Activated CD4-positive, alpha-beta T cell treated with anti-CD3 and anti-CD28 coated beads, Interleukin-2, amount 10 ng/mL, durations not matched to agents 24 days and 14 days (primary cell): ENCODE measurements at places on chromosomes 6 and 20.

DNA sequence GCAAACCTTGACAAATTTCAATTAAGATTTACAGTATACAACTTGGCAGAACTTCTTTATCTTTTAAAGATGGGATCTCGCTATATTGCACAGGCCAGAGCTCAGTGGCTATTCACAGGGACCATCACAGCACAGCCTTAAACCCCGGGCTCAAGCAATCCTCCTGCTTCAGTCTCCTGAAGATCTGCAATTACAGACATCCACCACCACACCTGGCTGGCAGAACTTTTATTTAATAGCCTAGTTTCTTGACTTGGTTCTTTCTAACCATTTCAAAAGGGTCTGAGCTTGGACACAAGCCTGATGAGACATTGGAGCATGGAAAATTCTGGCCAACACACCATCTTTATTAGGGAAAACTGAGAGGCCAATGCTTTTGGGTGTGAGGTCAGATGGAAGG, 151.6 kb upstream of the KCNG1 start:
- no peak for DNase-seq

GRCh38 chr6:147407571-147407970, 100.9 kb upstream of the SAMD5 start:
- no peak for DNase-seq

DNA sequence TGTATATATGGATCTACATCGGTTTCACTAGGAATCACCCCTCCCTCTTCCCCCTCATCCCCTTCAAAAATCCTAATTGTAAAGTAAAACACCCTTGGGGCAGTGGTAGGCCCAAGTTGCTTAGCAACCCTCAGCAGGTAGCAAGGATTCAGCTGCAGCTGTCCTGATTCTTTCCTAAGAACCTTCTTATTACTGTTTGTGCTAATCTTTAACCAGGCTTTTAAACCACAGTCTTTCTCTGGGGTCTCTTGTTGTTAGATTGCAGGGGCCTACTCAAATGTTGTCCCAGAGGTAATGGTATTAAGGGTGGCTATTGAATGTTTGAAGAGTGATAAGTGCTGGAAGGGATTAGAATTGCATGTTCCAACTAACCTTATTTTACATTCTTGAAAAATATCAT, 46.4 kb downstream of the PRL start:
- DNase-seq: no peak

- no peak for DNase-seq
These were observed 24.6 kb downstream of the MYLK4 start for GRCh38 chr6:2725999-2726567.

GRCh38 chr6:144660561-144661115, 375.5 kb downstream of the UTRN start:
- no peak for DNase-seq

DNA sequence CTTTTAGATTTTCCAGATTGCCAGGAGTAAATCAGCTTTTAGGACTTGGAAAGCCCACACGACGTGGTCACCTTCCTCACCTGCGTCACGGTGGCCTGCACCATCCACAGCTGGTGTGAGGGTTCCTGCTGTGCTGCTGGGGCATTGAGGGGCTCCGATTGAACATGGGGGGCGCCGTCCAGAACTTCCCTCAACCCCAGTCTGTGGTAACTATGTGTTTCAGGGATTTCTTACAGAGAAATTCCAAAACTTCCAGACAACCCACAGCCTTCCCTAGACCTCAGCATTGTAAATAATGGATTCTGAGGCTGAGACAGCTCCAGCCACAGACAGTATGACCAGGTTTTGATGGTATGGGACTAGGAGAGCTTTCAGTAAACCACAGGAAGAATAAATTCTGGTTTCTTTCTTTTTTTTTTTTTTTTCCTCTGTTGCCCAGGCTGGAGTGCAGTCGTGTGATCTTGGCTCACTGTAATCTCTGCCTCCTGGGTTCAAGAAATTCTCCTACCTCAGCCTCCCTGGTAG, 46.7 kb upstream of the IRF4 start:
- DNase-seq: no peak

DNA sequence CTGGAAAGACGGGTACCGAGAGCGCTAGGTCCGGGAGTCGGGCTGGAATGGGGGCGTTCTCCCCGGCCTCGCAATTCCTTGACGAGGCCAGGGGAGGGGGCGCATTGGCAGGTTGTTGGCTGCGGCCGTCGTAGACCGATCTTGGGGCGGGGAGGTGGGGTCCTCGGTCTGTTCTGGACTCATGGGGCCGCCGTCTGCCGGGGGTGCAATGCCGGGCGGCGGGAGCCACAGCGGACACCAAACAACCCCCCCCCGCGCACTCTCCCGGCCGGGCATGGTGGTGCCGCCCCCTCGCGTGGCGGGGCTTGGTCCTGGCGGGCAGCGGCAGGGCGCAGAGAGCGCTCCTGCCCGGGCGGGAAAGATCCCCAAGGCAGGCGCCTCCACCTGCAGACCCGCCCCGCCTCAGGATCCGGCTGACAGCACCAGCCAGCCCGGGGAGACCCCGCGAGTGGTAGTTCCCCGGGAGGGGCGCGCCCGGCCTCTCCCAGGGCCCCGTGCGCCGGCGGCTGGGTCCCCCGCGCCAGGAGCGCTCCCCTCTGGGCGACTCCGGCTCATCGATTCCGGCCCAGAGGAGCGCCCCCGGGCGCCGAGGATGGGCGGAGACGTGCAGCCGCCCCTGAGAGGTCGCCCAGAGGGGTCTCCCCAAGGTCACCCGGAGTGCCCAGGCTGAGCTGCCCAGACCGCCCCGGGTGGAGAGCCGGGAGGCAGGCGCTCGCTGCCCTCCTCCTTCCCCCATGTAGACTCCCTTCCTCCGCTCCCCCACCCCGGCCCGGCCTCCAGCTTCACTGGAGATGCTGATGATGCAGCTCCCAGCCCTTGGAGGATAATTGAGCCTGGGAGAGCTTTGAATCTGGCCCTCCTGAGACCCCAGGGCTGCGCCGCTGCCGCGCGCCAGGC, 709 bp downstream of the PPP1R16B start:
- DNase-seq: peak; percentile 83

- DNase-seq: no peak
These were observed 28.5 kb upstream of the EPHA7 start for GRCh38 chr6:93447874-93448273.

- no peak for DNase-seq
These were observed 9.8 kb downstream of the SDC4 start for GRCh38 chr20:45338121-45339030.

GRCh38 chr6:16543521-16543920, 217.7 kb downstream of the ATXN1 start:
- no peak for DNase-seq

DNA sequence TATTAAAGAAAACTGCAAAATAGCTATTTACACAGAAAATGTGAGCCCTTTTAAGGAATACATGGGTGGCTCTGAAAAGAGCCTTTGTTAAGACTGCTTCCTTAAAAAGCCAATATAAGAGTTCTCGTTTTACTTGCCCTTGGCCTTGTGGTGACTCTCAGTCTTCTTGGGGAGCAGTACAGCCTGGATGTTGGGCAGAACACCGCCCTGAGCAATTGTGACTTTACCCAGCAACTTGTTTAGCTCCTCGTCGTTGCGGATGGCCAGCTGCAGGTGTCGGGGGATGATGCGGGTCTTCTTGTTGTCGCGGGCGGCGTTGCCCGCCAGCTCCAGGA, 111.5 kb downstream of the HFE start:
- no peak for DNase-seq

- no peak for DNase-seq
These were observed 165.2 kb downstream of the HAO1 start for GRCh38 chr20:7775072-7775471.

- no peak for DNase-seq
These were observed 59.6 kb downstream of the ZNF831 start for GRCh38 chr20:59223182-59223601.

- no peak for DNase-seq
These were observed 131.6 kb downstream of the OGFRL1 start for GRCh38 chr6:71420095-71420692.

DNA sequence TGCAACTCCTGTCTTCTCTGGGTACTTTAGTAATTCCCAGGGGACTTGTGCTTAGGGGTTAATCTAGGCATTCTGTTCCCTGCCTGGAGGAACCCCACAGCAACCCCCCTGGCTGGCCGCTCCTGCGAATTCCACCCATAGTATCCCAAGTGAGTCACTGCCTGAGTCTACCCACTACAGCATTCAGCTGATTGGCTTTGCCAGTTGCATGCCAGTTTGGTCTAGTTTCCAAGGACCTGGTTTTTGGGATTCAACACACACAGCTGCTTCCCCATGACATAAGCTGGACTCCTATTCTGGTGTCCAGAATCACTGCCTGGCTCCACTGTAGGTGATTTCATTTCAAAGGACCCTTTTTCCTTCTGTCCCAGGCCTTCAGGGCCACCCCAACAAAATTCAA, 40.3 kb downstream of the PLCG1 start:
- DNase-seq: no peak

DNA sequence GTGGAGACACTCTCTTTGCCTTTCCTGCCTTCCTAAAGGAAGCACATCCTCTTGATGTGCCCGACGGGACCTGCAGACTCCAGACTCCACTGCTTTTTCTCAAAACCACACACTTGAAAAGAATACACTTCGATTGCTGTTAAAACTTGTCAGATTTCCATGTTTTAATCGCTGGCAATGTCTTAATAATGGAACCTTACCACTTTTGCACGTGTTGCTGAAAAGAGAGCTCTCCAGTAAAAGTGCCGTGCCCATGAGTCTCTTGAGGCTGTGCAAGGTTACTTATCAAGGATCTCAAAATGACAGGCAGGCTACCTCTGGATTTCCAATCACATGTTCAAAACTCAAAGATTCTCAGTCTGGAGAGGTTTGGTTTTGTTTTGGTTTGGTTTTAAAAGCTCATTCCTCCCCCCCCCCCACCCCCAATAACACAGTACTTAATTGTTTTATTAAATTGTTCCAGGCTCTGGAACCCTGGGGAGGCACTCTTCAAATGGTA, 12.0 kb upstream of the TFAP2A start:
- DNase-seq: no peak

- DNase-seq: no peak
These were observed 61.3 kb upstream of the NXT1 start for GRCh38 chr20:23289249-23289648.

DNA sequence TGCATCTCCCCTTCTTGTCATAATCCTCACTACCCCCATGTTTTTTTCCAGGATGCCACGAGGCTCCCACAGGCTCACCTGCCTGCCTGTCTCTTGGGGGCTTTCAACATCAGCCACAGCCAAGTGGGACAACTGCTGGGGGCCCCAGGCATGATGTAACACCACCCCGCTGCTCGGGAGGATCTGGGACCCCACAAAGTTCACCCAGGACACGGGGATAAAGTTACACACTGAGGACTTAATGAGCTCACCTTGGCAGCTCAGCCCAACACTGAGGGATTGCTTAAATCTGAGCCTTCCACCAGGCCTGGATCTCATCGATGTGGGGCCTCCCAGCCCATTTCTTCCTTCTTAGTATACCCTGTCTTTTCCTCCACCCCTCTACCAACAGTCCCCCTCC, 56.4 kb upstream of the NNAT start:
- no peak for DNase-seq

DNA sequence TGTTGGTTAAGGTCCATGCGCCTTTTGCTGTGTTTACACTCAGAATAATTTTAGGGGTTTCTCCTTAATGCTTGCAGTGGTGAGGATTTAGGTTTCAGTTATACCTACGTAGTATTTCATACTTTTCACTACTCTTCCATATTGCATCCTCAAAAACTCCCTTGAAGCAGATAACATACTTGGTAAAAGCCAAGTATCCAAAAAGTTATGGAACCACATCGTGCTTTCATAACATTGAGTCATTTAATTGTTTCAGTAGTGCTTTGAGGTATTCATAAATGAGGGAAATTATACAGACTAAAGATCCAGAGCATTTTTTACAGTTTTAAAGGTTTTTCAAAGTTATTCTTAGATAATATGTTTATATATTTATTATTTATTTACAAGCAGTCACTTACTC, 4.0 kb upstream of the ATXN1 start:
- DNase-seq: no peak

GRCh38 chr20:58710481-58711265, 18.1 kb downstream of the NPEPL1 start:
- no peak for DNase-seq

- DNase-seq: no peak
These were observed 187.1 kb downstream of the SOX4 start for GRCh38 chr6:21780679-21781078.

- no peak for DNase-seq
These were observed 35.0 kb downstream of the BTBD9 start for GRCh38 chr6:38604700-38605099.

DNA sequence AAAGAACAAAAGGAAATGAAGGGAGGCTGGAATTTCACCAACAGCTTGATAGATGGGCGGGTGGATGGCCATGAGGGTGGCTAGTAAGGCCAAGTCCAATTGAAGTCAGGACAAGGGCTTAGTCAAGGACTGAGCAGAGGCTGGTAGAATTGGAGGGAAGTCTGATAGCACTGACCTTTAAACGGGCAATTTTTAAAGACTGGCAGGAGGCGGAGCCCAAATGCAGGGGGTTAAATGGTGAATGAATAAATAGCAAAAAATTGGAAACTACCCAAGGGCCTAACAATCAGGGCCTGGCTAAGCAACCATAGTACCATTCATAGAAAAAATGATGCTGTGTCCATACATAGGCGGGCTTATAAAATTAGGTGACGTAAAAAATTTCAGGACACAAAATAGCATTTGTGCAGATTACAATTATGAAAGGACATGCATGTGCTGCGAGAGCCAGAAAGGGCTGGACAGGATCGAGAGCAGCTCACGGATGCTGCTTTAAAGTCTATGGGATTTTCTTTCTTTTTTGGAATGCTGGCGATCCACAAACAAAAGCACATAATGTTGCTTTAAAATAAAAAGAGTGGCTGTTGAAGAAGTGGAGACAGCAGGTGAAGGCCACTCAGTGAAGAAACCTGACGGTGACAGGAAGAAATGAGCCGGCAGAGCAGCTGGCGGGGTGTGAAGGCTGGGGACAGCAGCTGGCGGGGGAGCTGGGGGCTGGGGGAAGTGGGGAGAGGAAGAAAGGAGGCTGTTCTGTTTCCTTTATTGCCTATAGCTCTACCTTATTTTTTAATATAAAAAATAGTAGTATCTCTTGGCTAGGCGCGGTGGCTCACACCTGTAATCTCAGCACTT, 42.8 kb upstream of the TAF8 start:
- DNase-seq: peak; percentile 76

GRCh38 chr6:7200598-7201443, 93.1 kb downstream of the RREB1 start:
- DNase-seq: no peak

GRCh38 chr6:169939554-169940164, 188.2 kb downstream of the ERMARD start:
- DNase-seq: no peak

DNA sequence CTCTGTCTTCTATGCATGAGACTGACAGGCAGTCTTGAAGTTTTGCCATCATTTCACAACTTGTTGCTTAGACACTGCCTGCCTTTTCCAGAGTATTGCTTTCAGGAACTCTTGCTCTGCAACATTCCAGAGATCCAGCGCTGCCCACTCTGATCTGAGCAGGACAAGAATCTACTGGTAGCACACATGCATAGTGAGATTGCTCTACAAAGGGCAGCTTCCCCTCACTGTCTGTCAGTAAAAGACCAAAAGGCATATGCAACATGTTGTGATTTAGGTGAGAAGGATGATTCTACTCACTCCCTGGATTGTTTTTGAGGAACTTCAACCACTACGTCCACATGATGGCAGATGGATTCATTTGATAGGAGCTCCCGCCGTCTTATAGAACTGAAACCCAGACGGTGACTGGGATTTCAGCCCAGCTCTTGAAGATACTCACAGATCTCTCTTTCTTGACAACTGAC, 259.1 kb downstream of the ARID1B start:
- no peak for DNase-seq

GRCh38 chr20:61806995-61807394, 258.7 kb downstream of the TAF4 start:
- no peak for DNase-seq

- DNase-seq: peak; percentile 71
These were observed 86.7 kb upstream of the STMND1 start for GRCh38 chr6:17015144-17015543.
